Upper lobe of right lung (tissue), 1 donor: ENCODE measurements at places on chromosomes 2 and 18. TPM values are rescaled to one million over a fixed set of nuclear protein-coding genes. Genes with fewer than 3 reads are reported as not detected.

DNA sequence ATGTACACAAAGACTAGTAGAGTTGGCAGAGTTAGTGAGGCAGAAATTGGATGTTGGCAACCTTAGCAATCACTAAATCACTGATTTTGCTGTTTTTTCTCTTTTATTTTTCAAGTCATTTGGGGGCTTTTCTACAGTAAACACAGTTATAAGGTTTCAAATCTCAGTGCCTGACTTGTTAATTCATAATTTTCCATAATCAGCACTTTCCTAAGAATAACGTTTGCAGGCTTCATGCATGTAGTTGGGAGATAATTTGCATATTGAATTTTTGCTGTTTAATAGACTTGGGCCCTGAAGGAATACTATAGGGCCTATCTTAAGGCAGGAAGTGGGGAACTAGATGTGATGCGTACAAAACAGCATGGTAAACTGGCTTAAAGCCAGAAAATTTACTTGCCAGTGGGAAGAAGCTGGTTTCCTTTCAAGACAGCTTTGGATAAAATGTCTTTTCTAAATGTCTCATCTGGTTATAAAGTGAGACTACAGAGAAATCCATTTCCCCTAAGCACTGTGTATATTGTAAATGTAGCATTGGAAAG lies 127.2 kb upstream of the SMIM21 start:
- H3K4me3 ChIP-seq = no peak overlapping the region
- no peak for DNase-seq
- no peaks in the 10 kb centered on the region for H3K36me3 ChIP-seq
- H3K4me1 ChIP-seq = no peaks in the 10 kb centered on the region
- H3K27me3 ChIP-seq = no peaks in the 10 kb centered on the region

- H3K4me1 ChIP-seq = no peaks in the 10 kb centered on the region
- no peak overlapping the region for H3K4me3 ChIP-seq
- H3K27me3 ChIP-seq = no peaks in the 10 kb centered on the region
- no peak for DNase-seq
- no peak overlapping the region for H3K27ac ChIP-seq
Measured at GRCh38 chr2:233094614-233095013, 34.5 kb downstream of the INPP5D start.

- H3K27ac ChIP-seq = no peak overlapping the region
- H3K4me1 ChIP-seq = no peaks in the 10 kb centered on the region
- no peak overlapping the region for H3K4me3 ChIP-seq
Measured at GRCh38 chr2:30622452-30622851, 175.4 kb downstream of the LCLAT1 start.

TUBA3D gene
- total RNA-seq = not detected

GRCh38 chr2:66651295-66651694 lies 216.4 kb downstream of the MEIS1 start:
- no peaks in the 10 kb centered on the region for H3K36me3 ChIP-seq
- no peaks in the 10 kb centered on the region for H3K4me1 ChIP-seq
- H3K27me3 ChIP-seq = no peaks in the 10 kb centered on the region

GRCh38 chr18:76456018-76456750 lies 38.9 kb downstream of the ZNF516 start:
- H3K4me3 ChIP-seq = no peak overlapping the region
- DNase-seq = no peak
- peaks cover 5% of the 10 kb centered on the region for H3K4me1 ChIP-seq
- H3K27me3 ChIP-seq = no peaks in the 10 kb centered on the region

- H3K27me3 ChIP-seq = no peaks in the 10 kb centered on the region
- H3K4me3 ChIP-seq = no peak overlapping the region
- no peaks in the 10 kb centered on the region for H3K4me1 ChIP-seq
- H3K27ac ChIP-seq = no peak overlapping the region
- DNase-seq = no peak
Measured at GRCh38 chr2:173713904-173714555, 251.1 kb downstream of the SP3 start.

AGXT gene
- total RNA-seq = not detected

GRCh38 chr18:42080340-42080739 lies 125.3 kb downstream of the PIK3C3 start:
- H3K27me3 ChIP-seq = no peaks in the 10 kb centered on the region
- peaks cover 47% of the 10 kb centered on the region for H3K36me3 ChIP-seq
- no peak overlapping the region for H3K4me3 ChIP-seq
- no peak overlapping the region for H3K27ac ChIP-seq
- no peak for DNase-seq
- H3K4me1 ChIP-seq = no peaks in the 10 kb centered on the region

GRCh38 chr2:85615413-85615728 lies 615 bp upstream of the USP39 start:
- no peak for DNase-seq
- H3K4me1 ChIP-seq = peaks cover 16% of the 10 kb centered on the region
- H3K36me3 ChIP-seq = peaks cover 18% of the 10 kb centered on the region
- peak overlapping the region; percentile 86 for H3K27ac ChIP-seq
- no peaks in the 10 kb centered on the region for H3K27me3 ChIP-seq

- H3K4me1 ChIP-seq = no peaks in the 10 kb centered on the region
- H3K4me3 ChIP-seq = no peak overlapping the region
- peak overlapping the region; percentile 32 for H3K27ac ChIP-seq
- DNase-seq = no peak
- H3K27me3 ChIP-seq = no peaks in the 10 kb centered on the region
- no peaks in the 10 kb centered on the region for H3K36me3 ChIP-seq
Measured at GRCh38 chr2:67260343-67261277, 136.5 kb upstream of the ETAA1 start.

DNA sequence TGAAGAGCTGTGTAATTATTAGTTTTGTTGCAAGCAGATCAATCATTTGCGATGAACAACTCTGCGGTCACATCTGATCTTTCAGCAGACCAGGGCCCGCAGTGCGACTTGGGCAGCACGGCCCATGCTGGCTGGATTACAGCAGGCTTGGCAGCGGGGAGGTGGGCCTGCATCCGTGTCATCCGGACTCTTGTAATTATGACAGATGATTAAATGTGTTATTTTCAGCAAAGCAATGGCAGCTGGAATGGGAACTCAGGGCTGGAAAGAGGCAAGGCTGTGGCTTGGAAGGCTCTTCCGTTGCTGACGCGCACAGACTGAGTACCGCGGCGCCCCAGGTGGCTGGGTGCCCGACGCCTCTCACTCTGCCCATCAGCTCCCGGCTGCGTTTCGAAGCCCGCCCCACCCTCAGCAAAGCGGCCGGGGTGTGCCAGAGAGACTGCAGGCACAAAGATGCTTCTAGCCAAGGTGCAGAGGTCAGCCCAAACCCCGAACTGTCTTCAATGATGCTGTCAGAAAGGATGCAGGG lies 397.4 kb upstream of the SALL3 start:
- H3K4me3 ChIP-seq = no peak overlapping the region
- H3K27me3 ChIP-seq = no peaks in the 10 kb centered on the region
- H3K4me1 ChIP-seq = no peaks in the 10 kb centered on the region
- no peak overlapping the region for H3K27ac ChIP-seq
- no peaks in the 10 kb centered on the region for H3K36me3 ChIP-seq
- DNase-seq = no peak

- H3K27ac ChIP-seq = peak overlapping the region; percentile 88
- DNase-seq = peak; percentile 84
- H3K4me3 ChIP-seq = peak overlapping the region; percentile 2
- peaks cover 22% of the 10 kb centered on the region for H3K4me1 ChIP-seq
Measured at GRCh38 chr2:231642631-231643494, 50.2 kb downstream of the TEX44 start.

- DNase-seq = peak; percentile 86
- no peaks in the 10 kb centered on the region for H3K27me3 ChIP-seq
- H3K4me1 ChIP-seq = peaks cover 31% of the 10 kb centered on the region
- peak within 1 kb of the TSS; percentile 77 for H3K27ac ChIP-seq
- H3K36me3 ChIP-seq = no peaks in the 10 kb centered on the region
Measured at GRCh38 chr2:226799211-226799975, at the start of gene IRS1. IRS1 (minus strand) TSS chr2:226799820; CDS start chr2:226798738, 1,082 bp downstream.

- no peak overlapping the region for H3K27ac ChIP-seq
- no peaks in the 10 kb centered on the region for H3K27me3 ChIP-seq
- no peak for DNase-seq
Measured at GRCh38 chr18:13353084-13353823, 134.7 kb downstream of the LDLRAD4 start.

UCN gene
- total RNA-seq = 2.8 TPM

RAB6C gene
- not detected for total RNA-seq

EPB41L3 gene
- 68.9 TPM for total RNA-seq

DNA sequence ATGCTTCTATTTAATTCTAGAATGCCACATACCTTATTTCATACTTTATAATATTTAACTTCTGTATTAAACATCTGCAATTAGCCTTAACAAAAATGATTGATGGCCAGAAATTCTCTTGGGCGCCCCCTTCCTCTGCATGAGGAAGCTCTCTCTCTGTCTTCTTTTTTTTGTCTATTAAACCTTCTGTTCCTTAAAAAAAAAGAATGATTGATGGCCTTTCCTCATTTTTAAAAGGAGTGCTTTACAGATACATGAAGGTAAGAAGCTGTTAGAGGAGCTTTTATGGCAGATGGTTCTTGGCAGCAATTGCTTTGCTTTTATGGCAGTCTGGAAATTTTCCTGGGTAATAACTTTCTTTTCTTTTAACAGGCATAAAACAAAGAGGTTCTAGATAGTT lies 526.9 kb downstream of the SLC4A3 start:
- no peak overlapping the region for H3K4me3 ChIP-seq
- no peak overlapping the region for H3K27ac ChIP-seq
- H3K36me3 ChIP-seq = no peaks in the 10 kb centered on the region
- DNase-seq = no peak
- H3K4me1 ChIP-seq = no peaks in the 10 kb centered on the region

DNA sequence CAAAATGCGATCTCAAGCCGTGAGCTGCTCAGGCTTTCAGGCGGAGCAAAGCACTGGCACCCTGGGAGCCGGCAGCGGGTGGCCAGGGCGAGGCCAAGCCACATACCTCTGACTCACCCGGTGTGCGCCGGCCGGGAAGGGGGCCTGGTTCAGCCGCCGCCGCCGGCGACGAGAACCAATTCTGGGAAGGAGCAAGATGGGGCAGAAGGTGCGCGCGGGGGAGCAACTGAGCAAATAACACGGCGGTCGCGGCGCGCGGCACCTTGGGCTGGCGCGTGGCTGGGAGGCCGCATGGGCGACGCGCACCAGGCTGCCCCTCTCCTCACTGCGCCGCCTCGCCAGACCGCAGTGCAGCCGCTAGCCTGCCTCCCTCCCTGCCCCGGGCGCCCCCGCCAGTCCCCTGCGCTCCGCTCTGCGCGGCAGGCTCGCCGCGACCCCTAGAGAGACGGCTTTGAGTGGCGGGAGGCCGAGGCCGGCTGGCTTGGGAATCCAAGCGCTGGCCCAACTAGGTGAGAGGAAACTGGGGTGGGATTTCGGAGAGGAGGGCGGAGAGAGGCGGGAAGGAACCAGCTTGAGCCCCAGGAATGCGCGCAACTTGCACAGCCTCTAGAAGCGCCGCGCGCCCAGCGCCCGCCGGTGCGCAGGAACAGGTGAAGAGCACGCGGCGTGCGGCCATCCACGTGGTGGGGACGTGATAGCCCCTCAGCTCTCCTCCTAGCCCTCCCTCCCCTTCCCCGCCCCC lies 3.2 kb downstream of the NRP2 start:
- peak overlapping the region; percentile 70 for H3K27ac ChIP-seq
- DNase-seq = peak; percentile 79
- H3K36me3 ChIP-seq = no peaks in the 10 kb centered on the region
- H3K4me3 ChIP-seq = peak overlapping the region; percentile 72
- no peaks in the 10 kb centered on the region for H3K27me3 ChIP-seq

GKN2 gene
- 77.2 TPM for total RNA-seq

DNA sequence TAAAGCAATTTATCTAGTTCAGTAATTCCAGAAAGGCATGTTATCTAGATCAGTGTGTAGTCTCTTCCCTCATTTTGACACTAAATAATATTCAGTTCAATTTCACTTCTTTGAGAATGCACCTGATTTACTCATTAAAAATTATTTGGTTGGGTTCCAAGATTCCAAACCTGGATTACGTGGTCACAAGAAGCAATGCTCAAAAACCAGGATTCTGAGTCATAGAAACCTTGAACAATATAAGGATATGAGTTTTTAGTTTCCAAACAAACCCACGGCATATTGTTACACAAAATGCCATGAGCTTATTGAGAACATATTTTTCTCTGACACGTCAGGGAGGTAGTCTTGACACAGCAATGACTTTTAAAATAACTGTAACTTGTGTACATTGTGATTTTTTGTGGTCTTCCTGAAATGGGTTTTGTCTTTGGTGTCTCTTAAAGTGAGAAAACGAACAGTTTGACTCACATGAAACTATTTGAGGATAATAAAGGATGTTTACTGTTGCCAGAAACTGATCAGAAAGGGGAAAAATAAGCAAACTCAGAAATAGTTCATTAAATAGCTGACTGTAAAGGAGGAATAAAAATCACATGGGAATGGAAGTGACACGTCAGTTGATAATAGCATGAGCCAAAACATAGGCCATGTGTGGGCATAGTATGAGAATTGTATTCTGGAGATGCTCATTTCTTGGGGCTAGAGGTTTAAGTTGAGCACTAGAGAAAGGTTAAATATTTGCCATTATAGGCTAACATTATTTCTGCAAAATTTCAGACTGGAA lies 617.7 kb upstream of the CDH2 start:
- DNase-seq = no peak
- no peak overlapping the region for H3K4me3 ChIP-seq
- no peaks in the 10 kb centered on the region for H3K27me3 ChIP-seq
- H3K4me1 ChIP-seq = no peaks in the 10 kb centered on the region
- H3K36me3 ChIP-seq = no peaks in the 10 kb centered on the region

GRCh38 chr2:129711816-129712675 lies 267.4 kb upstream of the RAB6C start:
- no peaks in the 10 kb centered on the region for H3K27me3 ChIP-seq
- no peak for DNase-seq
- H3K36me3 ChIP-seq = no peaks in the 10 kb centered on the region
- H3K4me1 ChIP-seq = no peaks in the 10 kb centered on the region

DNA sequence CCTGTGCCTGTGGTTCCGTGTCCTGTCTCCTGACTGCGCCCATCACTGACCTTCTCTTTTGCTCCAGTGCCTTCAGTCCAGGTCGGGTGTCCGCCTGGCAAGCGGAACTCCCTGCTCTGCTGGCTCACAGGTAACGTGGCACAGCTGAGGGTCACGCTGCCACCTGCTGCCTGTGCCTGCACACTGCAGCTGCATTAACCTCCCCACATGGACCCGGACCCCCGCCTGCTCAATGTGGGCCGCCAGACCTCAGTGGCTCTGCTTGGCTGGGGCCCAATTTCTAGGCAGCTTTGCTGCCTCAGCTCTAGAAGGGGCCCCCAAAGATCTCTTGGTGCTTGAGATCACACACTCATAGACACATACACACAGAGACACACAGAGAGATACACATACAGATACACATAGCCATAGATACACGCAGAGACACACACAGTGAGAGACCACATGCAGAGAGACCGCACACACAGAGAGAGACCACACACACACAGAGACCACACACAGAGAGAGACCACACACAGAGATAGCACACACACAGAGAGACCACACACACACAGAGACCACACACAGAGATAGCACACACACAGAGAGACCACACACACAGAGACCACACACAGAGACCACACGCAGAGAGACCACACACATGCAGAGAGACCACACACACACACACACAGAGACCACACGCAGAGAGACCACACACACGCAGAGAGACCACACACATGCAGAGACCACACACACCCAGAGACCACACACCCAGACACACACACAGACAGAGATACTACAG lies 14.9 kb upstream of the CNNM3 start:
- H3K27ac ChIP-seq = no peak overlapping the region
- peak; percentile 87 for DNase-seq
- H3K36me3 ChIP-seq = peaks cover 17% of the 10 kb centered on the region
- no peaks in the 10 kb centered on the region for H3K4me1 ChIP-seq
- H3K4me3 ChIP-seq = no peak overlapping the region
- no peaks in the 10 kb centered on the region for H3K27me3 ChIP-seq

INHBB gene
- 12.3 TPM for total RNA-seq
